Activated CD4-positive, alpha-beta T cell treated with anti-CD3 and anti-CD28 coated beads, Interleukin-2, Interleukin-4, amounts not matched to agents 100 ng/mL and 50 ng/mL, durations not matched to agents 16 hours and 8 hours (primary cell): ENCODE measurements at places on chromosomes 4 and X.

GRCh38 chr4:22091906-22092305, 143.3 kb upstream of the KCNIP4 start:
- DNase-seq, result no peak

DNA sequence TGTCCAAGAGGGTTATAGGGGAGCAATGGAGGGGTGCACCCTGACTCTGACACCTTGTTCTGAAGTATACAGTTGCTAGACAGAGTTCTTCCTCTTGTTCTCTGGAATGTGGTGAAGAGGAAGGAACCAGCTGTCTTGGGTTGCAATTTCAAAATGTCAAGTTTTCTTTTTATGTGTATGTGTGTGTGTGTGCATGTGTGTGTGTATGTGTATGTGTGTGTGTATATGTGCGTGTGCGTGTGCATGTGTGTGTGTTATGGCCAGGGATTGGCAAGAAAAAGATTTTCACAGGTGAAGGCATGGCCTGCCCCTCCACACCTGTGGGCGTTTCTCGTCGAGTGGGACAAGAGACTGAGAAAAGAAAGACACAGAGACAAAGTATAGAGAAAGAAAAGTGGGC, 81.6 kb upstream of the ADGRA3 start:
- DNase-seq, result no peak

DNA sequence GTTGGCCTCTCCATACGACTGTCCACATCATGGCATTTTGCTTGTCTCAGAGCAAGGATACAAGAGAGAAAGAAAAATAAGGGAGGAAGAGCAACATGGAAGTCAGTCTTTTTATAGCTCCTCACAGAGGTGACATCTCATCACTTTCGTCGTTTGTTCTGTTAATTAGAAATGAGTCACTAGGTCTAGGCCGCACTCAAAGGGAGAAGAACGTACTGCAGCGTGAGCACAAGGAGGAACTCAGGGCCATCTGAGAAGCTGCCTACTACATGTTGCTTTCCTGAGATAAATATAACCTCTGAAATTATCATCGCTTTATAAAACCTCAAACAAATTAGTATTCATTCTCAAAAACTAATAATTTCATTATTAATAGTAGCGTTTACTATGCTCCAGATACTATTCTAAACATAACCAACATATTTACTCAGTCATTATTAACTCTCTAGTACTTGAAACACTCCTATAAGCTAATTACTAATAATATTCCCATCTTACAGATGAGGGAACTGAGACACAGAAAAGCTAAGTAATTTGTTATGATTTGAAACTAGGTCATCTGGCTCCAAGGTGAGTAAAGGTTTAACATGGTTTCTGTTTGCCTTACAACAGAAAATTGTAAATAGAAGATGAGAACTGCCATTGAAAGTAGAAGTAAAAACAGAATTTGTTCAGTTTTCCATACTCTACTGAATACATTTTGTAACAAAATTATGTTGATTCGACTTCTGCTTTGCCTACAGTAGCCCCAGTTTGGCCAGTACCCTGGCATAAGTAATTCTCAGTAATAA, 213.2 kb upstream of the UGT8 start:
- no peak for DNase-seq

DNA sequence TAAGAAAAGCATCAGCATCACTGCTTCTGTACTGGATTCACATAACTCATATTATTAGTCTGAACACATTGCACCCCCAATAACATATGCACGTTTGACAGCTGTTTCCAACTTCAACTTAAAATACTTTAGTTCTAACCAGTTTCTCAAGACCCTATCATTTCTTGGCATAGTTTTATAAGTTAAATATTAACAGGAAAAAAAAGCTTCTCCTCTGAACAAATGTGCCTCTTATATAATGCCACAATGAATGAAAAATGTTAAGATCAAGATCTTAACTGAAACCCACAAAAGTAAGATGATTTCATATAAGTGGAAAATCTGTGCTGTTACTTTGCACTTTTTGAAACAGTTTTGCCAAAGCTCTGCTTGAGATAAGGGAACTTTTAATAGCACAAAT, 652.8 kb upstream of the FAM241A start:
- DNase-seq, result no peak

GRCh38 chr4:87260477-87260876, 40.1 kb upstream of the KLHL8 start:
- DNase-seq, result no peak

DNA sequence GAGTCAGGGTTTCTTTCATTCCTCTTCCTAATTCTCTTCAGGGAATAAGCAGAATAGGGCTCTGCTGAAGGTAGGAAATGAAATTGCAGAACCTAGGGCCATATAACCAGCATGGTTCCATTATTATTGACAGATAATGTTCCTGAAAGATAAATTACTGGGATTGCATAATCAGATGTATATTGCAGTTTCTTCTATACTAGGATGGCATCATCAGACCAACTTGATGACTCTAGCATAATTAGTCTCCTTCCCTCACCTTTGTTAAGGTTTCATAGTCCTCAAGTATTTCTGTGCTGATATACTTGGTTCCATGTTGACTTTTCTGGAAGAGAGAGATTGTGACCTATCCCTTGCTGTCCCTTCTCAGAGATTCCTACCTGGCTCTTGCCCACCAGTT, 492.3 kb upstream of the LCORL start:
- no peak for DNase-seq

DNA sequence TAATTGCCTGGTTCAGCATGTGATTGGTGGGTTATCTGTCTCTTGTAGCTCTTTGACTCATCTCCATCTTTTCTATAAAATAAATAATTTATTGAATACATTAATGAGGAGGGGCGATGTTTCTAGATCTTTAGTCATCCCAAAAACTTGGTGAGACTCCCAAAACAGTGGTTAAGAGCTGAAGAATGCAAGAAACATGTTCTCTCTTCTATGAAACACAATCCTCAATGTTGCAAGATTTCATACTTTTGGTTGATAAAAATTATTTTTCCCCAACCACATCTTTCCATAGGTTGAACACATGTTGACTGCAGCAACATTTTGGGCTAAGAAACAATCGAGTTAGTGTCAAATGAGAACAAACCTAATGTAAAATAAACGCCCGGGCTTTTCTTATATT, 1.2 kb upstream of the TMEM47 start:
- no peak for DNase-seq

DNA sequence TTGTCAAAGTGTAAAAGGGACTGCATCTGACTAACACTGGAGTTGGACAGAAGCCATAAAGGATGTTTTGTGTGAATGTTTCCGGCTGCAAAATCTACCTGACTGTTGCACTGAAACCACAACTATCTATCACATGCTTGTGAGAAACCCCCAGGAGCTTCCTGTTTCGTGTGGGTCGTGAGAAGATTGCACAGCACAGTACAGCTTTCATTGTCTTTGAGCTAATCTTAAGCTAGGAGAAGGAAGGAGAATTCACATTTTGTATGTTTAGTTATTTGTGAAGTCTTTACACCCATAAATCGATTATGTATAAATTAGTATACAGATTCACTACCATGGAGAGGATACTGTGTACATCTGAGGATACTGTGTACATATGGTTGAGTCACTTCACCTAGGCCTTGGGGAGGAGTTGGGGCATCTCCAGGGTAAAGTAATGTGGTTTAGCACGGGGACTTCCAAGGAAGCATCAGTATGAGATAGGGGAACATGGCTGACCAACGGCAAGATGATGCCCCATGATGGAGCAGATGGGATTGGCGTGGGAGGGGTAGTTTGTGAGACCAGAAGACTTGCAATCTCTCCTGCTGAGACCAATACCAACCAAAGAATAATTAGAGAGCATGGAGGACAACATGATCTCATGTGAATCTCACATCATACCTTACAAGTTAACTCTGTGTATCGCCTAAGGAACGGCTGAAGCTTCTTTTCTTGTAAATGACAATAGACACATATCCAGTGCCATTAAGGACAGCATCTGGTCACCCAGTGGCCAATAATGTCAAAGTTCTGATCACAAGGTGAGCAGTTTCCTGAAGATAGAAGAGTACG, 43.1 kb upstream of the FAM9C start:
- peak; percentile 88 for DNase-seq

GRCh38 chr4:187304133-187304532, 580.5 kb upstream of the FAT1 start:
- DNase-seq, result no peak

GRCh38 chr4:37648084-37648817, 37.9 kb downstream of the RELL1 start:
- DNase-seq, result no peak

- no peak for DNase-seq
These were observed 12.9 kb downstream of the CD99 start for GRCh38 chrX:2703991-2704369.

DNA sequence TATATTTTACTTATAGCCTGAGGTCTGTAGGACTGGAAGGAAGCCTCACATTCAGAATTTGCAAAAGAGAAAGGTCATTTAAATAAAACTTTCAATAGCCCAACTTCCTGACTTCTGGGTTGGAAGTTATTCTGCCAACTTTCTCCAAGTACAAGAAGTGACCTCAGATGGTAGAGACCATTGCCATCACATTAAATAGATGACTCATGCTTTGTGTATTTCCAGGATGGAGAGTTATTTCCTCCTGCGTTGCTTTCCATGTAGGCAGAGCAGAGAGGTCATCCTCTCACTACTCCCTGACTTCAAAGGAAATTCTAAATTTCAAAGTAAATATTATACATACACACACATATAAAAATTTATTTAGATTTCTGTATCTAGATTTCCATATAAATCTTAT, 73.0 kb upstream of the NR3C2 start:
- DNase-seq, result no peak

DNA sequence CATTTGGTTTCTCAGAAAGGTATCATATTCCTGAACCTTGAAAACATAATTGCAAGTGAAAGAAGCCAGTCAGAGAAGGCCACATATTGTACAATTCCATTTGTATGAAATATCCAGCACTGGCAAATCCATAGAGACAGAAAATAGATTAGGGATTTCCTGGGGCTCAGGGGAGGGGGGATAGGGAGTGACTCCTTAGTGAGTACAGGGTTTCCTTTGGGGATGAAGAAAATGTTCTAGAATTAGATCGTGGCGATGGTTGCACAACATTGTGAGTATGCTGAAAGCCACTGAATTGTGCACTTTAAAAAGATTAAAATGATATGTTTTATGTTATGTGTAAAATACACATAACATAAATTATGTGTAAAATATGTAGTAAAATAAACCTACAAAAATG, 10.3 kb downstream of the XPNPEP2 start:
- DNase-seq, result no peak

- DNase-seq, result peak; percentile 71
These were observed 28.1 kb downstream of the BEX3 start for GRCh38 chrX:103404231-103405008.

- DNase-seq, result no peak
These were observed 586.2 kb downstream of the RAB28 start for GRCh38 chr4:12897954-12898353.

DNA sequence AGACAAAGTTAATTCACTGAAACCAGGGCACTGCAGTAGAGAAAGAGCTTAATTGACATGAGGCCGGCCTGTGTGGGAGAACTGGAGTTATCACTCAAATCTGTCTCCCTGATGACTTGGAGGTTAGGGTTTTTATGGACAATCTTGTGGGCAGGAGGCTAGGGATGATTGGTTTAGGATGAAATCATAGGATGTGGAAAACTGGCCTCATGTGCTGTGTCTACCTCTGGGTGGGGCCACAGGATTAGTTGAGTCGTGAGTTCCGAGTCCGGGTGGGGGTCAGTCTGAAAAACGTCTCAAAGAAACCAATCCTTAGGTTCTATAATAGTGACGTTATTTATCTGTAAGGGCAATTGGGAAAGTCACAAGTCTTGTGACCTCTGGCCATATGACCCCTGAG, 68.1 kb downstream of the UCHL1 start:
- no peak for DNase-seq

GRCh38 chrX:55109306-55109705, 20.5 kb downstream of the PAGE2 start:
- DNase-seq, result no peak

- no peak for DNase-seq
These were observed 704 bp downstream of the FAM3A start for GRCh38 chrX:154515090-154515965.

DNA sequence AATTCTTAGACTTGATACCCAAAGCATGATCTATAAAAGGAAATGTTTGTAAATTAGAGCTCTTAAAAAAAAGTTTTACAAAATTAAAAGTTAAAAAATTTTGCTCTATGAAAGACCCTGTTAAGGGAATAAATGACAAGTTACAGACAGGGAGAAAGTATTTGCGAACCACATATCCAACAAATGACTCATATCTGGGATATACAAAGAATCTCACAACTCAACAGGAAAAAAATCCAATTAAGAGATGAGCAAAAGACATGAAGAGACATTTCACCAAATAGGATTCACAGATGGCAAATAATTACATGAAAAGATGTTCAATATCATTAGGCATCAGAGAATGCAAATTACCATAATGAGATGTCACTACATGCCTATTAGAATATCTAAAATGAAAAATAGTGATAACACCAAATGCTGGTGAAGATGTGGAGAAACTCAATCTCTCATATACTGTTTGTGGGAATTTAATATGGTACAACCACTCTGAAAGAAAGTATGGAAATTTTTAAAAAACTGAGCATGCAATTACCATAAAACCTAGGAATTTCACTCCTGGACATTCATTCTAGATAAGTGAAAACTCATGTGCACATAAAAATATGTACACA, 100.8 kb upstream of the EOLA2 start:
- DNase-seq, result no peak

DNA sequence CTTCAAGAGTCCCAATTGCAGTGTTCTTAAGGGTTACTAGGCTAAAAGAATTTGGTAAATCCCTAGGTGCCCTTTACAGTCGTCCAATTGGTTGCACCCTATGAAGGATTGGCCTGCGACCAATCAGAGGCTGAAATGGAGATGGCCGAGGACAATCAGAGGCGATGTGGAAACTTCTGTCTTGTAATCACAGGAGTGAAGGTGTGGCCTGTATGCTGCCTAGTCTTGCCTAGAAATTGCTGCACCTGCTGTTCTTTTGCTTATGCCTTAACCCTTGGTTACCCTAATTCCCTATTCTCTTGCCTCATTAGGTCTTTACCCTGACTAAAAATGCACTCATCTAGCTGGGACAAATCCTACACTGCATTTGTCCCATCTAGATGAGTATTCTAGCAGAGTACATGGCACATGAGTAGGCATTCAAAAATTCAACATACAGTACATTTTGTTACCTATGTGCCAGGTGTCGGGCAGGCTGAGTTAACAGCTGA, 1.0 kb upstream of the DCK start:
- DNase-seq, result no peak
